Heart left ventricle (tissue), 16 donors: ENCODE measurements at places on chromosomes 7 and 10.

GRCh38 chr10:90047243-90047729 is 345.9 kb downstream of the KIF20B start:
- DNase-seq = no peak

- peak; percentile 39 for DNase-seq
Observed at GRCh38 chr7:139648941-139649425, 125.5 kb downstream of the CLEC2L start.

DNA sequence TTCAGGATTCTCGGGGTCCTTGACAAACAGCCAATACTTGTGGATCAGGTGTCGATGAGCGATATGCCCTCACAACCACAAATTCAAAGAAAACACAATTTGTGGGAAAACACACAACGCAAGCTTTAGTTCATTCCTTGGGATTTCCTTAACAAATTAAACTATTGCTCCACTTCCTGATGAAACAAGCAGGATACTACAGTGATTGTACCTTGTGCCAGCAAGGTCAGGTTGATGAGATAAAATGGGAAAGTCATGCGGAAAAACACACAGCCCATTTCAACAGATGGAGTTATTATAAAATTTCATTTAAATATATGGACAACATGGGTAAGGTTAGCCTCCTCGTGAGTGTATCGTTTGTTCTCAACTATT is 8.8 kb upstream of the RHOBTB1 start:
- no peak for DNase-seq

GRCh38 chr10:49556723-49557122 is 17.8 kb upstream of the ERCC6 start:
- no peak for DNase-seq

- no peak for DNase-seq
Observed at GRCh38 chr7:120981888-120982615, 6.5 kb upstream of the CPED1 start.

DNA sequence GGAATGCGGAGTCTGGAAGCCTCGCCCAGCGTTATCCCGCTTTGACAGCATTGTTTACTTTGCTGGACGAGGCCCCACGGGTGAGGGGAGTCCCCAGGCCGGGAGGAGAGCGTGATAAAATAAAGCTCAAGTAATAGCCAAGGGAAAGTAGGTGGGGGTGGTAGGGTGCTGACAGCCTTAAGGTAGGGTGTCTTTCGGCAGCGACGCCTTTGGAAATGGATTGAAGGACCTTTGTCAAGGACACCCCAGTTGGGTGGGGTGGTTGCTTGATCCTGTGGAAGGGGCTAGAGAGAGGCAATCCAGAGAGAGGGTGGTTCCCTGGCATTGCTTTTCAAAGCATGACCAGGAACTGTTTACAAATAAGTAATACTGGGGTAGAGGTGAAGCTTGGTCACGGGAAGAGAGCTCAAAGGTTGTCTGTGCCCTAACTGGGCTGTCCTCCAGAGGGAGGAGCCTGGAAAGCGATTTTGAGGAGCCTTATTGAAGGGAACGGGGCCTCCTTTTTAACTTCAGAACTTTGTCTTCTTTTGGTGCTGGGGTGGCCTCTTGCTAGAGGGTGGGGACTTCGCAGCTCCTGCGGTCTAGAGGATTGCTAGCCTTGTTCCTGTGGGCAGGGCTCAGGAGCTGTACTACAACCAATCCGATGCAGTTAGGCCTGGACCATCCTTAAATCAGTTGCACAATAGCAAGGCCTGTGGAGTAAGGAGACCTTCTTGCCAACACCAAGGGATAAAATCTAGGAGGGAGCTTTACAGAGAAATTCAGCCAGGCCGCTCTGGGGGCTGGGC is 1.3 kb downstream of the EIF4EBP2 start:
- peak; percentile 79 for DNase-seq

GRCh38 chr10:46539596-46540411 is 16.7 kb downstream of the GPRIN2 start:
- peak; percentile 15 for DNase-seq

- peak; percentile 31 for DNase-seq
Observed at GRCh38 chr7:36192053-36192824, 39.2 kb downstream of the EEPD1 start.

GRCh38 chr7:141731476-141732149 is 6.5 kb upstream of the SSBP1 start:
- no peak for DNase-seq

- DNase-seq = no peak
Observed at GRCh38 chr7:7618410-7618809, 22.1 kb upstream of the UMAD1 start.

GRCh38 chr7:18294411-18294810 is 201.1 kb upstream of the HDAC9 start:
- no peak for DNase-seq

- no peak for DNase-seq
Observed at GRCh38 chr10:12181065-12181775, 14.5 kb downstream of the NUDT5 start.

DNA sequence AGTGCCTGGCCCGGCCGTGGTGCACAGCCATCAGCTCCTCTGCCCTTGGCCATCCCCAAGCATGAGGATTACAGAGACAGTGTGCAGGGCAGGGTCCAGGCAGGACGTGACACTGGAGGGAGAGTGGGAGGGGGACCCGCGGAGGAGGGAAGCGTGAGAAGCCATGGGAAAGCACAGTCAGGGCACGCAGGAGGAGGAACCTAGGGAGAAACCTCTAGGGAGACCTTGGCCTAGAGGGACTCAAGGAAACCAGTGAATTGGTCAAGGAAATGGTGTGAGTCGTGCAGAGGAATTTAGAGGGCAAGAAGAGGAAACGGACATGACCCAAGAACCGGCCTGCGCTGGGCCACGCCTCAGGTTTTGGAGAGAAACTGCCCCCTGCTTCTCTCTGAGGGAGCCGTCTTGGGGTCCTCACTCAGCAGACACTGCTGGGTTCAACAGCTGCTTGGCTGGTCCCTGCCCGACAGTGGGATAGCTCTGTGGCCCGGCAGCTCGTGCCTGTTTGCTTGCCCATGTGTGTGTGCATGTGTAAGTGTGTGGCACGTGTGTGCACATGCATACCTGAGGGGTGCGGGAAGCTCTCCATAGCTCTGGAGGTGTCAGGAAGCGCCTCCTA is 3.2 kb downstream of the OPN4 start:
- DNase-seq = no peak

DNA sequence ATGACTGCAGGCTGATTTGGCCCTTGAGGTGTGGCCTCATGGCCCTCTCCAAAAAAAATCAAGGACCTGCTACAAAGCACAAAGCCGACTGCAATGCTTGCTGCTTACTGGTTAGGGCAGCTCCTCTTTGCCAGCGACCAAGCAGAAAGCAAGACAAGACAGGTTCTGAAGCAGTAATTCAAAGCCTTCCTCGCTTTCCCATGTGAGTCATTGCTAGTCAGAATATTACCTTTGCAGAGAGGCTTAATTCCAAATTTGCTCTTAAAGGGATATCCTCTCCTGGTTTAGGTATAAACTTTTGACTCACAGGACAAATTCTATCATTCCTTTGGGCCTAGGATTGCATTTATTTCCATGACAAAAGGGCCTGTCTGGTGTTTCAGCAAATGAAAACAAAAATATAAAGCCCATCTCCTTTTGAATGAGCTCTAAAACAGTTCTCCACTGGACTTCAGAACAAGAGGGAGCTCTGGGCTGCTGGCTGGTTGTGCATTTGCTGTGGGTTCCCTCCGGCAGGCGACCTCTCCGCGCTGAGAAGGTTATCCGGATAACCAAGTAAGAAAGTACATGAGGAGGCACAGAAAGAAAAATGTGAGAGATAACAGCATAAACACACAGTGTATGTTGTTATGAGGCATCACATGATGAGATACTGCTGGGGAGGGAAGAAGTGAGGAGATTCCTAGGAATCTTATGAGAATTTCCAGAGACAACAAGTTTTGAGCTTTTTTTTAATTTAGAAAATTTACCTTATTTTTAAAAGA is 90.8 kb downstream of the EGFR start:
- no peak for DNase-seq

- DNase-seq = no peak
Observed at GRCh38 chr7:120806669-120807068, 51.3 kb downstream of the TSPAN12 start.

DNA sequence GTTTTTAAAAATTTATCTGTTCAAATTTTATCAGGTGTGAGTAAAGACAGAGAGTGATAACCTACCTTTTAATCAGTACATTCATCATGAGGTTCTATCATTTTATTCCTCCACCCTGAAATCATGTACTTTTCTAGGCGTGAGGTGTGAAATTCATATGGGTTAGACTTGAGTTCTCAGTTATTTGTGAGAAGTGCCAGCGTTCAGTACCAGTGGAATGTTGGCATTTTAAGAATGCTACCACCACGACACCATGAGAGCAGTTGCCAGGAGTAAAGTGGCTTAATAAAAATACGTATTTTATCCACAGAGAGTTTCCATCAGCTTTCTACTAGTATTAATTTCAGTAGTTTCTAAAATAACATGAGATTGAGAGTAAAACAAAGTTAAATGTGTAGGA is 104.1 kb upstream of the FERD3L start:
- DNase-seq = no peak

DNA sequence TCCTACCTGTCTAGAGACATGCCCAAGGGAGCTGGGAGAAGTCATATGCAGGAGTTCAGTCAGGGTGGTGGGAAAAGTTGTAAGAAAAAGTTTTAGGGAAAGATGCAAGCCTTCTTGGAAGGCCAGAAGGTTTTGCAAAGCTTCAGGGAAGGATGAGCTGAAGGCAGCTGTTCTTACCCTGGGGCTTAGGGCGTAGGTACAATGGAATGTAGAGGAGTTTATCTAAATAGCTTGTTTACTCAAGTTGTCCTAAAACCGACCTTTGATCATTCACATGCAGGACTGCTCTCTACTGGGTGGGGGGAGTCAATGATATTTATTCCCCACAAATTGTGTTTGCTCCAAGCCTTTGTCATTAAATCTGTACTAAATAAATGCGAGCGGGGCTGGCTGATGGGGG is 277.0 kb downstream of the CRPPA start:
- no peak for DNase-seq

DNA sequence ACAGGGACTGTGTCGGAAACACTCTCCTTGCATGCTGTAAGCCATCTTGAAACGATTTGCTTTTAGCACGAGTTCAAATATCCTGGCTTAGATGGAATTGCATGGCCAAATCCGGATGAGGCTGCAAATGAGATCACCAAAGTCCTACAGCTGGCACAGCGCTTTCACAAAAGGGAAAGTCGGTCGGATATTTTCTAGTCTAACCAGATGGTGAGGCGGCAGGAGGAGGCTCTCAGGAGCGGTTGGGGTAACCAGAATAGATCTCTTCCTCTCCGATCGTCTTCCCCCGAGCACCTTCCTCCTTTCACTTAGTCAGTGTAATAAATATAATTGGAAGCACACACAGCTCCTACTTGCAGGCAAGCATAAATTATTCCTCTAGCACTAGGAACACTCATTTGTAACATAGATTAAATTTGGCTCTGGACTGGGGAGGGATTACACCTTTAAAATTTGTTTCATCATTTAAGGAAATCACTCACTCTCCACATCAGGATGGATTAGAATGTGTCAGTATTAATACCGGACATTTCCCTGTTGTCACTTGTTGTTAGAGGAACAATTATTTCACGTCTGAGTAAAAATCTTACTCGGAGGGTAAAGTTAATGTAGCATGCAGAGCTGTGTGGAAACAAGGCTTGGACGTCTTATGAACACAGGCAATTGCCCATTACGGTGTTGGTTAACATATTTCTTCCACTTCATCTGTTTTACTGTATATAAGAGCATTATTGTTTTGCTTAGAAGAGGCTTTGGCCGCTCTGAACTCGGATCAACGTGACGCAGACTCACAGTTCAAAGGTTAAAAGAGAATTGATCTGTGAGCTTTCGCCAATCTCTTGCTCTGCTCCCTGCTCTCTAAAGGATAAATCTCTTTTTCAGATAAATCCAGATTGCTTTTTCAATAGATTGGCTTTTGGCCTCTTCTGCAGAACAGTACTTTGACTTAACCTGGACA is 857.9 kb downstream of the TYW1 start:
- no peak for DNase-seq

- no peak for DNase-seq
Observed at GRCh38 chr7:84529480-84530205, 335.1 kb upstream of the SEMA3A start.
